ENCODE measurements at places on chromosomes 2 and 18.

DNA sequence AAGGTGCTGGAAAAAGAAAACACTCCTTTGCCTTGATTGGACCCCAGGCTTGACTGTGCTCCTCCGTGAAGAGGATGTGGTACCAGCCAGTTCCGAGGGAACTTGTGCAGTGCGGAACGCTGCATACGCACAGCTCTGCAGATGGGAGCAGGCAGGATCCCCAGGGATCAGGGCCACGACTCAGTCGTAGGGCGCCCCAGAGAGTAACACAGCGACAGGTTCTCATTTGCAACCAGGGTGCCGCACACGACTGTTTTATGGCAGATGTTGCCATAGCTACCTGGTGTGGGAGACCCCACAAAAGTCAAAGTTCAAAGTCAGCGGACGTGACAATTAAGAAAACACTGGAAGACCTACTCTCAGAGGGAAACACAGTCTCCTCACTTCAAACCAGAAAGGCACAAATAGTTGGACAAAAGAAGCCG lies 779 bp downstream of the MALL start:
- DNase-seq, result no peak

- no peak for DNase-seq
These were observed 66.3 kb downstream of the FAM168B start for GRCh38 chr2:131026919-131027318.

- no peak for DNase-seq
These were observed 1.7 kb downstream of the EGR4 start for GRCh38 chr2:73291461-73292315.

DNA sequence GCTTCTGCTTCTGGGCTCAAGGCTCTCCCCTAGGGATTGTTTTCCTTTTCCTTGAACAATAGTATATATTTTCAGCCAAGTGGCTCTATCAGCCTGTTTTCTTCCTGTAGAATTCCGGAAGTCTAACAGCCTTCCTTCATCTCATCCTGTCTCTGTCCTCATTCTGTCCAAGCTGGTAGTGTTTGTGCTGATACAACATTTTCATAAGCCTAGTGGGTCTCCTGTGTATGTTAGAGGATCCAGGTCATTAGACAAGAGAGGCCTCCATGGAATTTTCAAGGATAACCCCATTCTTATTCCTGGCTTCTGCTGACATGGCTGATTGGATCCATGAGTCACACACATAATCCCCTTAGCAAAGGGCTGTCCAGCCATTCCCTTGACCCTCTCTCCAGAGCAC lies 467.6 kb downstream of the PTPRM start:
- no peak for DNase-seq

DNA sequence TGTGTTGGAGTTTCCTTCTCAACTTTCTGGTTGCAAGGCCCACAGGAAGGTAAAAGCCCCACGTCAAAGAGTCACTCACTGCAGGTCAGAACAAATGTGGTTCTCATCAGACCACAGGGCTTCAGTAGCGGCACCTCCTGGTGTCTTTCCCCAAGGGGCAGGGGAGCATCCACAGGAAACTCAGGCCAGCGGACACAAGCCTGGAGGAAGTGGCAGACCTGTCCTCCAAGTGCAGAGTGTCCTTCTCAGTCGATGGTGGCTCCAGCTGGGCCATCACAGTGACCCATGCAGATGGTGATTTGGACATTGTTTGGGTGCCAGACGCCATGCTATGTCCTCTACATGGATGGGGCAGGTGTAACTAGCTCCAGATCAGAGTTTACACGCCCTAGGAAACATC lies 84.9 kb downstream of the ACKR3 start:
- no peak for DNase-seq

- no peak for DNase-seq
These were observed 328.3 kb downstream of the LRATD1 start for GRCh38 chr2:14960686-14961324.

- DNase-seq, result no peak
These were observed 25.4 kb upstream of the TANK start for GRCh38 chr2:161134547-161135518.

DNA sequence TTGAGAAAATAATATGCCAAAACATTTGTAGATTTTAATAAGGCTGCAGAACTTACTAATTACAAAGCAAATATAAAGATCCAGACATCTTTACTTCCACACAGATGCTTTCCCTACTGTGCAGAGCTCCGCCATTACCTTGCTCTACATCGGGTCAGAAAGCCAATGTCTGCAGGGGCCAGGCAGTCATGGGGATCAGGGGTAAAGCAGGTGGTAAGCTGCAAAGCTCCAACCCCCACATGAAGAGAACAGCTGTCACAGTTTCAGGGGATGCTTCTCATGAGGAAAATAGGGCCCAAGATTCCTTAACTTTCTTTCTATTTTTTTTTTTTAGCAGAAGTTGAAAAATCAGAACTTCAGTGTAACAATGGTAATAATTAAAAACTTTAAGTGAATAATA lies 102.7 kb downstream of the DCC start:
- no peak for DNase-seq

GRCh38 chr2:148926291-148926961 lies 51.4 kb downstream of the KIF5C start:
- peak; percentile 8 for DNase-seq

DNA sequence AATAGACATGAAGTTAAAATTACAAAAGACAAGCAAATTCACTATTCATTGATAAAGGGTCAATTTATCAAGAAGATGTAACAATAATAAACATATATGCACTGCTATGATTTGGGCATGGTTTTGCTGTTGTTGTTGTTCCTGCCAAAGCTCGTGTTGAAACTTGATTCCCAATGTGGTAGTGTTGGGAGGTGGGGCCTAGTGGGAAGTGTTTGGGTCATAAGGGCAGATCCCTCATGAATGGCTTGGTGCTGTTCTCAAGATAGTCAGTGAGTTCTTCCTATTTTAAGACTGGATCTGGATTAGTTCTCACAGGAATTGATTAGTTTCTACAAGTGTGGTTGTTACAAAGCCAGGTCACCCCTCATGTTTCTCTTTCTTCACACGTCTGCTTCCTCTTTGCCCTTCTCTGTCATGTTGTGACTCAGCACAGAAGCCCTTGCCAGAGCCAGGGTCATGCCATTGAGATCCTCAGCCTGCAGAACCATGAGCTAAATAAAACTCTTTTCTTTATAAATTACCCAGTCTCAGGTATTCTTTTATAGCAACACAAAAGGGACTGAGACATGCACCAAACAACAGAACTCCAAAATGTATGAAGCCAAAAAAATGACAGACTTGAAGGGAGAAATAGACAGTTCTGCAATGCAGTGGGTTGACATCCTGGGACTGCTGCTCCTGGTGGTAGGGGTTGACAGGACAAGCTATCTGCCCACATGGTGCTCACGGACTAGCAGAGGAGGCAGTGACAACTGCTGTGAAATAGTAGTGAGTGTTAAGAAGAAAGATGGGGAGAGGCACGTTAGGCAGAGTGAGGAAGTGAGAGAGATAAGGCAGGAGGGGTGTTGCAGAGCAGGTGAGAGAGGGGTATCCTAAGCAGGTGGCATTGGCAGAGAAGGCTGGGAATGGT lies 18.6 kb upstream of the SKA1 start:
- no peak for DNase-seq

GRCh38 chr18:76274468-76275289 lies 220.4 kb downstream of the ZNF516 start:
- no peak for DNase-seq

GRCh38 chr2:197247083-197247482 lies 63.5 kb downstream of the ANKRD44 start:
- DNase-seq, result no peak

DNA sequence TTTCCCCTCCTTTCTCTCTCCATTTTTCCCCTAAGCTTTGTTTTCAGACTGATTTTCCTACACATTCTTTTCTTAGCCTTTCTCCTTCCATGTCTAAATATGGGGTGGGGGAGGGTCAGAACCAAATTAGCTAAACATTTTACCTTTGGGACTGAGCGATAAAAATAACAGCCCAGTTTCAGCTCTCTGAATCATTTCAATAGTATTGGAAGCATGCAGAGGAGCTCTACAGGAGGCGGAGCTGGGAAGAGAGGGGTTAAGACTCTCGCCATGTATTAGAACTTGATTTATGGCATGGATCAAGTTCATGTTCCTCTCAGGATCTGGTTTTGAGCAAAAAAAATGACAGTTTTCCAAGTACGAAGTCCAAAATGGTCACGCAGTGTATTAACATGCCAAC lies 109.1 kb downstream of the CPO start:
- no peak for DNase-seq

DNA sequence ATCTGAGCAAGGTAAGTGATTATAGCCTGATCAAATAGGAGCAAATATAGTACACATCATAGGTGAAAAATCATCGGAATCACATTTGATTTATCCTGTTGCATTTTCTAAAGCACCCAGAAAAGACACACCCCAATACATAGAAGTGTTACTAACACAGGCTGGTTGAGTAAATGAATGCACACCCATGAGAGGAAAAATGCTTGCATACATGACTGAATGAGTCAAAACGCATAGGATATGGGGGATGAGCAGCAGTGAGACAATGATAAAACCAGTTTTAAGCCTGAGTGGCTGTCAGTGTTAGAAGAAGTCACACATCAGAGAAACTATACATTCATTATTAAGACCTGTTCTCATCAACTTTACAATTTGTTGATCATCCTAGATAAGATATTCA lies 449.6 kb upstream of the CDH20 start:
- DNase-seq, result no peak

DNA sequence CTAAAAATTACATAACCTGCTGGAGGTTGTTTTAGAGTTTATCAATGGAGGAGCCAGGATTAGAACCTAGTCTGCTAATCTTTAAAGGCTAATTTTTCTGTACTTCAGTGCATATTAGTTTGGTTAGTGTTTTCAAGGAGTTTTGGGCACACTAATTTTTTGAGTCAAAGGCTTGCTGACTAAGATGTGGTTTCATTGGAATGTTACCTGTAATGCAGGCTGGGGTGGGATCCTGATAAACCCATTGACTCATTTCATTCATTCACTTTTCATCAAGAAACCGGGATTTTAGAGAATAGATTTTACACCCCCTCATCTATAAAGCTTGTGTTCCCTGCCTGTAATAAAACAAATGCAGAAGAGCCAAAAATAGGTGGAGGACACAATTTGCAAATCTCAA lies 91.9 kb upstream of the IL1R2 start:
- DNase-seq, result no peak

DNA sequence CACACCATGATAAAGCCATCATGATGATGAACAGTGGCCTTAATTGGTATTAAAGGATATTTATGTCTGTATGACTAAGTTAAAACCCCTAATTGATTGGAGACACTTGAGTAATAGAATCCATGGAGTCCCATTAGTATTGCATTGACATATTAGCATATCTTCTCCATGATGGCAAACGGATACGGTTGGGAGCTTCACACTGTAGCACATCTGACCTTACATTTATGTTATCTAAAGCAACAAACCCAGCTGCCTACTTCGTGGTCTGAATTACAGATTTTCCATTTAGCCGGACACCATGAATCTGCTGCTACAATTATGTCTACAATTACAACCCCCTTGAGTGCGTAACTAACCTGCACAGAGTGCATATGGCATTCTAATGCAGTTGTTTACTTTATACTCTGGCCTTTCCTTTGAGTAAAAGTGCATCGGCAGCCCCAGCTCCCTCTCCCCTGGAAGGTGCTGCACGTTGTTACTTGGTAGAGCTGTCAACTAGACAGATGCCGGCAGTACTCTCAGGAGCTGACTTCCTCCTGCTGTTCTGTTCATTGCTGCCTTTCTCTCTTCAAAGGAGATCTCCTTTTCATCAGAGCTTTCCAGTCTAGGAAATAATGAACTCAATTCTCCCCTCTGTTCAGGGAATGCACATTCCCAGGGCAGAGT lies 92.1 kb downstream of the LRRC30 start:
- DNase-seq, result no peak

DNA sequence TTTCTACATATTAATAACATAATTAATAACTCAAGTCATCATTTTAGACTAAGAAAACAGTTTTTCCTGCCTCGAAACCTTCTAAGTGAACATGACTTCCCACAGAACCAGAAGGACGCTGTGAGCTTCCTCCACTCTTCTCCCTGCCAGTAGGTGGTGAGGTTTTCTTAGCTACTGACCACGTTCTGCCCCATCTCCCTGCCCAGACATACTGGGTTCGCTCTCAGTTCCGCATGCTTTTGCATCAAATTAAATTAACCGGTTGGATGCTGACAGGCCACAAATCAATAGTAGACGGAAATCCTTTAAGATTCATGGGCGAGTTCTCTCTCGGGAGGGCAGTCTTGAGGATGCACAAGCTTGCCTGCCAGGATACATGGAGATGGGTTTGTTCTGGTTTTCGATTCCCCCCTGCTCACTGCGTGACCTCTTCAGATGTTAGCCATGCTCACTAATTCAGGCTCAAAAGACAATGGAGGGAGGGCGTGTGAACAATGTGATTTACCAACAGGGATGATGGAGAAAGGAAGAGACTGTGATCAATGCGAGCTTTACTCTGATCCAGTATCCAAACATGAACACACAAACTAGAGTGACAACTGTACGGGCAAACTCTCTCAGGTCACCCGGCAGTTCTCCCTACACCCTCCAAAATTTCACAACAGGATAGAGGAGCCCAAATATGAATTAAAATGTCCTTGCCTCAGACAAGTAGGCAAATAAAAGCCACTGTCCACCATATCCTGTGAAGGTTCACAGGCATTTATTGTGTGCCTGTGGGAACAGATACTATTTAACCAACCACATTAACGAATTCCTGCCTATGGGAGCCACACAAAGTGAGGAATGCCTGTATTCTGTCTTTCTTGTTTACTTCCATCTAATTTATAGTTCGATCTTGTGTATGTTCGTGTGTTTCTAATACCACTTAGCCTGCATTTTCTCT lies 375.7 kb downstream of the EIPR1 start:
- no peak for DNase-seq

DNA sequence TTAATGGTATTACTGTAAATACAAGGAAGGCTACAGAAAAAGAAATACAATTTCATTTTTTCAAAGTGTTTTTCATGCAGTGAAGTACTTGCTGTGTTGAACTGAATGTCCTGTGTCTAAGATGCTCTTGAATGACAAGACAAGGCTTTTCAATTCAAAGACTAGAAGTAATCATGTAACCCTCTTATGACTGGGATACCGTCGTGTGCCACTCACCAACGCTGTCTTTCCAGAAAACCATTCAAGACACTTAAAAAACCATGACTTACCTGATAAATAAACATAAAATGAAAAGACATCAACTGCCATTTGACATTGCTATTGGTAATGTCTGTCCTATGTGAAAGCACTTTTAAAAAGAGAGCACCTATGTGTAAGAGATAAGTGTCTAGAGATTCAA lies 183.1 kb upstream of the DPP10 start:
- DNase-seq, result no peak

- DNase-seq, result no peak
These were observed 265.6 kb upstream of the NRXN1 start for GRCh38 chr2:51297488-51297887.

DNA sequence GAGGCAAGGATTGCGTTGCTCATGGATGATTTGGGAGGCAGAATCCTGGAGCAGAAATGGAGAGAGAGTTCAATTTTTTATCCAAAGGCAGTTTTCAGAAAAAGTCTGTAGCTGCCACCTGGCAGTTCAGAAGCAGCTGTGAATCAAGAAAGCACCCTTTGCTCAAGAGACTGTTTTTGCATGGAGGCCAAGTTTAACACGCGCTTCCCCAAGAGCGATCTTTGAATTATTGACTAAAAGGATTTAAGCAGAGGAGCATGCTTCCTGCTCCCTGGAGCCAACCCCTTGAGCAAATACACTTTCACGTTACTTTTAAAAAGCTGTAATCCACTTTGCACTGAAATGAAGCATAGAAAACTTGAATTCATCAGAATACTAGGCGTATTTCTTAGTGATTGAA lies 252.4 kb downstream of the RNF144A start:
- DNase-seq, result no peak

- DNase-seq, result no peak
These were observed 9.4 kb upstream of the PRLH start for GRCh38 chr2:237556773-237557632.
